ENCODE measurements at places on chromosomes 16 and 17. TPM values are rescaled to one million over a fixed set of nuclear protein-coding genes. Genes with fewer than 3 reads are reported as not detected.

MFAP4 gene
- 0.70 TPM for total RNA-seq

NDUFAF8 gene
- total RNA-seq, result 75.4 TPM

GGT6 gene
- total RNA-seq, result not detected

ZACN gene
- 3.0 TPM for total RNA-seq

MGAT5B gene
- not detected for total RNA-seq

CCDC57 gene
- total RNA-seq, result 64.2 TPM

- peaks cover 49% of the 10 kb centered on the region for H3K36me3 ChIP-seq
- DNase-seq, result no peak
- H3K4me3 ChIP-seq, result peak overlapping the region; percentile 96
- peaks cover 54% of the 10 kb centered on the region for H3K4me1 ChIP-seq
Measured at GRCh38 chr17:48047113-48047740, 932 bp upstream of the NFE2L1 start.

DNA sequence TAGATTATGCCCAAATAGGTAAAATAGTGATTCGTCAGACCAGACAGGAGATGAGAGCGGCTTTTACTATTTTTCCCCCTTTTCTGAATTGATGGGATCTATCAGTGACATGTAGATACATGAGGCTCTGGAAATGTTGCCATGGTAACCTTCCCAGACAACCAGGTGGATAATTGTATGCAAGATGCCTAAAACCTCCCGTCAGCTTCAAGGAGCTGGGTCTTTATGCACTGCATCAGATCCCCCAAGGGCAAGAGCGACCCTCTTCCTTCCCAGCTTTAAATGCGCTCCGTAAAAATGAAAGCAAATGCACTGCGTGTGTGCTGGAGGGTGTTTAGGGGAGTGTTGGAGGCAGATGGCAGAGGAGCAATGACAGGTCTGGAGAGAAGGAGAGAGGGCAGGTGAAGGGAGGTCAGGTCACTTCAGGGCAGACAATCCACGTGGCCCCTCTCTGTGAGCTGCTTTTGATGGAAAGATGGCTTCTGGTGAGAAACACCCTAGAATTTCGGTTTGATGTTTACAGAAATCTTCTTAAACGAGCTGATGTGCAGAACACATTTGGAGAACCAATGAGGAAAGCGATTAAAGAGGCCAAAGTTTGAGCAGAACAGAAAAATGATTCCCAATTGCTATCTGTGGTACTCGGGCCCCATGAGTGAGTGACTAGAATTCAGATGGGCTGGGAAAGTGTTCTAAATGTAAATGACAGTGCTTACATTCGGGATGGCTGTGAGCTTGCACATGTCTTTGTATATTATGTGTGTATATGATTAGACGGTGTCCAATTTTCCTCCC lies 461.7 kb upstream of the HSBP1 start:
- no peak overlapping the region for H3K4me3 ChIP-seq
- no peaks in the 10 kb centered on the region for H3K4me1 ChIP-seq
- no peaks in the 10 kb centered on the region for H3K36me3 ChIP-seq
- no peaks in the 10 kb centered on the region for H3K27me3 ChIP-seq
- DNase-seq, result no peak

DNA sequence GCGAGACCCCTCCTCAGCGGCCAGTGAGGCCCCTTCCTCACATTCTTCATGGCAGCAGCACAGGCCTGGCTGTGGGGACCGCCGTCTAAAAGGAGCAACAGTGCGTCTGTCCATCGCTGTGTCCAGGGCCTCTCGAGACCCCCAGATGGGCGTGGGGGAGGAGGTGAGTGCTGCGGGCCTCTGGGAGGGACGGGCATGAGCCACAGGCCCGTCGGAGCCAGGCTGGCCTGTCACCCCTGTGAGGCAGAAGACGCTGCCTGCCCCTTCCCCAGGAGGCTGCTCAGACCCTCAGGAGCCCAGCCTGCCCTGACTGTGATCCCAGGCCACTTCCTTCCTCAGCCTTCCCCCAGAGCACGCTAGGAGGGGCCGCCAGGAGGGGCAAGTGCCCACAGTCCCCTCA lies 2.1 kb upstream of the PYCR1 start:
- peaks cover 17% of the 10 kb centered on the region for H3K4me1 ChIP-seq
- H3K4me3 ChIP-seq, result no peak overlapping the region
- peaks cover 19% of the 10 kb centered on the region for H3K36me3 ChIP-seq
- H3K27me3 ChIP-seq, result no peaks in the 10 kb centered on the region
- DNase-seq, result no peak

- H3K4me1 ChIP-seq, result peaks cover 40% of the 10 kb centered on the region
- no peak for DNase-seq
Measured at GRCh38 chr16:14491861-14492529, 138.1 kb downstream of the PARN start.

- no peak overlapping the region for H3K4me3 ChIP-seq
- peaks cover 5% of the 10 kb centered on the region for H3K4me1 ChIP-seq
- H3K27me3 ChIP-seq, result no peaks in the 10 kb centered on the region
- peak; percentile 61 for DNase-seq
Measured at GRCh38 chr16:89187770-89188392, 12.5 kb downstream of the SLC22A31 start.

DNA sequence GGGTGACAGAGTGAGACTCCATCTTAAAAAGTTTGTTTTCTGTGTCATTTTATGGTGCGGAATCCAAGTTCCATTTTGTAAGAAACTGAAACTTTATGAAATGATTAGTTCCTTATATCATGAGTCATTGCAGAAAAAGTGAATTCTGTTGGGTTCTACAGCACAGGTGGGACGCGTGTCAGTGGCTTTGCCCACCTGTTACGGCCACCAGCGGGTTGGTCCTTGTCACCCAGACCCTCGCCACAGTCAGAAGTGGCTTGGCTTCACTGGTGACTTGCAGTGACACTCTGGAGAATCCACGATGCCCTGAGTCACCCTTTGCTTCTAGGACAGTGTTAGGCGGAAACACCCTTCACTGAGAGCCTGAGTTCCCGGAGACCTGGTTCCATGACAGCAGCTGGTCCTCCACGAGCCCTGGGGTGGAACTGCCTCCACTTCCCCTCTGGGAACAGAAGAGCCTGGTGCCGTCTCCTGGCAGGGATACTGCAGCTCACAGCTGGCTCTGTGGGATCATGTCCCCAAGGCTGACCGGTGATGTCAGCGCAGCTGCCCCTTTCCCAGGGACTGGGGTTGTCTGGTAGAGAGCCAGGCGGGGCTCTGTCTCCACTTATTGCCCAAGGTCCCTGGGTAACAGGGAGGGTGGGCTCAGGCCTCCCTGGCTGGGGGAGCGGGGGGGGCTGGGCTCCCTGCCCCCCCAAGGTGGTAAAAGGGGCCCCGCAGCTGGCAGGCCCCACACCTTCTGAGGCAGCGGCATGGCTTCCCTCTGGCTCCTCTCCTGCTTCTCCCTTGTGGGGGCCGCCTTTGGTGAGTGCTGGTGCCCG lies at the start of gene CTRB1:
Gene CTRB1 (plus strand): TSS at position 733 of the 821 bp plus-strand sequence. CDS start 20 bp downstream, at position 753.
- peak; percentile 43 for DNase-seq
- H3K27me3 ChIP-seq, result no peaks in the 10 kb centered on the region
- H3K4me3 ChIP-seq, result peak within 1 kb of the TSS; percentile 69
- H3K27ac ChIP-seq, result peak within 1 kb of the TSS; percentile 82
- no peaks in the 10 kb centered on the region for H3K36me3 ChIP-seq

- peaks cover 56% of the 10 kb centered on the region for H3K36me3 ChIP-seq
- H3K4me3 ChIP-seq, result no peak overlapping the region
- H3K27ac ChIP-seq, result no peak overlapping the region
- H3K27me3 ChIP-seq, result no peaks in the 10 kb centered on the region
- H3K4me1 ChIP-seq, result peaks cover 7% of the 10 kb centered on the region
Measured at GRCh38 chr17:7590743-7591142, 849 bp upstream of the SOX15 start.

- DNase-seq, result no peak
- H3K27ac ChIP-seq, result no peak overlapping the region
- no peak overlapping the region for H3K4me3 ChIP-seq
- peaks cover 23% of the 10 kb centered on the region for H3K36me3 ChIP-seq
- H3K4me1 ChIP-seq, result no peaks in the 10 kb centered on the region
- H3K27me3 ChIP-seq, result no peaks in the 10 kb centered on the region
Measured at GRCh38 chr16:46916980-46917379, 32.8 kb downstream of the GPT2 start.

DNA sequence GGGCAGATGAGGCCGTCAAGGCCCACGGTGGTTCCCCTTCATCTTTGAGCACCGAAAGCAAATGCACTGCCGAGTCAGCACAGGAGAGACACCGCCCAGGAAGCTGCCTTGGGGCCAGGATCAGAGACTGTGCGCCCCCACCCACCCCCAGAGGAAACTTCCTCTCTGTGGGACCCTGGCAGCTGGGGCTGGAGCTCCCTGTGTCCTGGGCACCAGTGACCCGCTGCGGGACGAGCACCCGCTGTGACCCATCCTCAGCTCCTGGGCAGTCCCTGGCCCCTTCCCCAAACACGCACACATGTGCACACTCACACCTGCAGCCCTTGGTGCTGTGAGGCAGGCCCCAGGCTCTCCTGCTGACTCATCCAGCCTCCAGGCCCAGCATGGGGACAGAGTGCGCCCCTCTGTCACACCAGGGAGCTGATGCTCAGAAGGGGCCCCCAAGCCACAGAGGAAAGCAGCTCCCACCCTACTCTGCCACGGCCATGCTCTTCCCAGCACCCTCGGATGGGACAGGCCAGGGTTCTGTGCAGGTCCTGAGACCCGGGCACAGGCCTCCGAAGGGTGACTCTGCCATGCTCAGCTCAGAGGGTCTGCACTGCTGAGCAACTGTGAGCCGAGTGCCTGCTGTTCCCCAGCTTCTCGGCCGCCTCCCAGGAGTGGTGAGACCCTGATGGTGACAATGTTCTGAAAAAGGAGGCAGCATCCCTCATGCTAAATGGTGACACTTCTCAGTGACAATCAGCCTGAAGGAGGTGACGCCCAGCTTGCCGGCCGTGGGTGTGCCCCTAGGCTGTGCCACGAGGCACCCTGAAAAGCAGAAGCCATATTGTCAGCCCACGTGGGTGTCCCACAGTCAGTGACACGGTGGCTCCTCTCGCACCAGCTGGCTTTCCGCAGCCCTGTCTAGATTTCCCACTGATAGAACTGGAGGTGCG lies 3.6 kb downstream of the PIEZO1 start:
- peaks cover 43% of the 10 kb centered on the region for H3K4me1 ChIP-seq
- H3K36me3 ChIP-seq, result no peaks in the 10 kb centered on the region
- H3K27ac ChIP-seq, result peak overlapping the region; percentile 79
- peak; percentile 80 for DNase-seq
- H3K4me3 ChIP-seq, result peak overlapping the region; percentile 68

GRCh38 chr17:11707586-11707985 lies 109.3 kb downstream of the DNAH9 start:
- no peaks in the 10 kb centered on the region for H3K4me1 ChIP-seq
- DNase-seq, result no peak
- H3K27me3 ChIP-seq, result no peaks in the 10 kb centered on the region
- no peak overlapping the region for H3K4me3 ChIP-seq
- H3K27ac ChIP-seq, result no peak overlapping the region

- no peaks in the 10 kb centered on the region for H3K27me3 ChIP-seq
- no peak overlapping the region for H3K4me3 ChIP-seq
- no peak for DNase-seq
- H3K27ac ChIP-seq, result no peak overlapping the region
- peaks cover 2% of the 10 kb centered on the region for H3K36me3 ChIP-seq
- H3K4me1 ChIP-seq, result no peaks in the 10 kb centered on the region
Measured at GRCh38 chr16:2095315-2095853, 40.3 kb downstream of the PKD1 start.

DNA sequence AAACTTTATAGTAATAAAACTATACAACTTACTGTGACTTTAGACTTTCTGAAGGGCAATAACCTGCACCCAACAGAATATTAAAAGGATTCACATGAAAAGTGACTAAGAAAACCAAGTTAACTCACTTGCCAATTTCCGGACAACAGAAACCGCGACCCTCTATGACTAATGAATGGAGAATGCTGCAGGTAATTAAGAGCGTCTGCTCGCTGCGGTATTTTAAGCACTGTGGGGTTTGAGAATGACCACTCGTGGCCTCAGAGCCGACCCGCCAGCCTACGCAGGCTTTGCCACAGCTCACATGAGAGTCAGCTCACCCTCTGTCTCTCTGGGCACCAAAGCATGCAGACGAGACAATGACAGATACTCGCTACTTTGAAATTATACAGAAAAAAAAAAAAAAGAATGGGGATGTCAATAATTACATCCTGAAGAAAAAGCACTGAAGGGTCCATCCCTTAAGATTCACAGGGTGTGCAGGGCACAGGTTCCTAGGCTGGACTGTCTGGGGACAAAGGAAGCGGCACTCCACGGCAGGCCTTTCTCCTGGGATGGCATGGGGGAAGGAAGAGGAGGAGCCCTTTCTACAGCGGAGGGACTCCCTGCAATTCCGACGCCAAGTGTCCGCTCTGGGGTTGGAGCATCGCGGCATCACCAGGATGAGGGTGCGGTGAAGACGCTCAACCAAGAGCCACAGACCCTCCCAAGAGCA lies 35.0 kb downstream of the ZCCHC14 start:
- H3K36me3 ChIP-seq, result peaks cover 2% of the 10 kb centered on the region
- peak overlapping the region; percentile 49 for H3K27ac ChIP-seq
- peak; percentile 66 for DNase-seq

- no peak for DNase-seq
- H3K27ac ChIP-seq, result peak overlapping the region; percentile 56
- no peaks in the 10 kb centered on the region for H3K27me3 ChIP-seq
- H3K4me1 ChIP-seq, result peaks cover 28% of the 10 kb centered on the region
Measured at GRCh38 chr17:75893305-75894048, 3.3 kb downstream of the TRIM65 start.

DNA sequence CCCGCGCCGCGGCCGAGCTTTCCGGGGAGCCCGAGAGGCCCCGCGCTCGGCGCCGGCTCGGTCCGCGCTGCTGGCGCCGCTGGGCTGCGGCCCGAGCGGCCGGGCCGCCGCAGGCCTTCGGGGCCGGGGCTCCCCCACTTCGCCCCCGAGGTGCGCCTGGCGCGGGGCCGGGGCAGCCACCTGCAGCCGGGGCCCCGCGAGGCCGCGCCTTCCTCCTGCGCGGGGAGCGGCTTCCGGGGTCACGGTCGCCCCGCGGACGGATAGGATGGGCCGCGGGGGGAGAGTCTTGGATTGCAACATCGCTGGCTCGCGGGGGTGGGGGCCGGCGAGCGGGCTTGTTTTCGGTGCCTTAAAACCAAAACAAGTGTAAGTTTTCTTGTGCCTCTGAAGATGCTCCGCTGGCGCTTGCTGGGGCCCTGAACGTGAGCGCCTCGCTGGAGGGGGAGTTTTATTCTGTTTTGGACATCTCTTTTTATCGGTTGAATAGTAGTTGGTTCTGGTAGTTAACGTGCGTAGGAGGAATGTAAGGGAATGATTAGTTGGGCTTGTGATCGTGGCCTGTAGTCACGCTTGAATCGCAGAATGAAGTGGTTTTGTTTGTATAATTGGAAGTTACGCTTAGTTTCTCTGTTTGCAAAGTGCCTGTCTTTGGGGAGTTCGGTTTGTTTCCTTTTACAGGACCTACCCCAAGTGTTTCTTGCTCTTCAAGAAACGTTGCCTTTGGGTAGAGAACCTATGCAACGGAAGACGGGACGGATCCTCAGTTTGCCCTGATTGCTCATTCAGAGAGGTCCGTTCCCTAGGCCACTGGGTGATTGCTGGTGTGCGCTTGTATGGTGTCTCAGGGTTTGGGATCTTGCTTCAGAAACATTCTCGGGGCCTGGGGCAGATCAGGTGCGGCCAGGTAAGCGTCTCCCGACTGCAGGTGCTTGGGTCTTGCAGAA lies 724 bp downstream of the UBE2I start:
- H3K4me3 ChIP-seq, result peak overlapping the region; percentile 100
- peak overlapping the region; percentile 99 for H3K27ac ChIP-seq
- peaks cover 24% of the 10 kb centered on the region for H3K36me3 ChIP-seq
- peaks cover 36% of the 10 kb centered on the region for H3K4me1 ChIP-seq

Measured in activated CD8-positive, alpha-beta T cell treated with anti-CD3 and anti-CD28 coated beads for 36 hours (primary cell).